Pulmonary artery endothelial cell (primary cell): ENCODE measurements at places on chromosomes 2 and 18.
A peak's percentile ranks its signal among the peaks of the same experiment; 100 is the strongest.

DNA sequence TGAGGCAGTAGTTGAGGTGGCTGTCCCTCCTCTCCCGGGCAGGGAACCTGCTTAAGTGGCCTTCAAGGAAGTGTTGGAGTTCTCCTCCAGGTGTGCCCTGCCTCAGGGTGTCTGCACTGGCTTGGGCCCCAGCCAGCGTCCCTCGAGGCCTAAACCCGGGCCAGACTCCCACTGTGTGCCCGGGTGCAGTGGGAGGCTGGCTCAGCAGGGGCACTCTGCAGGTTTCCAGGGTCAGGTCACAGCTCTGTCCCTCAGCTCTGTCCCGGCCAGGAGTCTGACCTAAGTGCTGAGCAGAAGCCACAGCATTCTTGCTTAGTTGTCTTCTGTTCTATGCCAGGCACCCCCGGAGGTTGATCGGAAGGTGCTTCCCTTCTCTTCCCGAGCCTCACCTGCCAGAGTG is 69.0 kb upstream of the OTOS start:
- DNase-seq: no peak

DNA sequence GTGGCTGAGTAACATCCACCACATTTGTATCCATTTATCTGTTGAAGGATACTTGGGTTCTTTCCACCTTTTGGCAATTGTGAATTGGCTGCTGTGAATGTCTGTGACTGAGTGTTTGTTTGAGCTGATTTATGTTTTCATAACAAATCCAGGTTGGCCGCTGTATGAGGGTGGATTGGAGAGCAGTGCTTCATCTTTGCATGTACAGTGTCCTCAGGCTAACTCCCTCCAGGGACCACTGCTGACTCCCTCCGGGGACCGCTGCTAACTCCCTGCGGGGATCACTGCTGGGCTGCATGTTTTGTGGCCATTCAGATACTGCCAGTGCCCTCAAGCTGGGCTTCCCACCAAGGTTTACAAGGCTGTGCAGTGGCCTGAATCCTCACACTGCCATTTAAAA is 10.2 kb downstream of the BOK start:
- no peak for DNase-seq

- DNase-seq: no peak
Observed at GRCh38 chr2:133270550-133270949, 297.7 kb downstream of the NCKAP5 start.

DNA sequence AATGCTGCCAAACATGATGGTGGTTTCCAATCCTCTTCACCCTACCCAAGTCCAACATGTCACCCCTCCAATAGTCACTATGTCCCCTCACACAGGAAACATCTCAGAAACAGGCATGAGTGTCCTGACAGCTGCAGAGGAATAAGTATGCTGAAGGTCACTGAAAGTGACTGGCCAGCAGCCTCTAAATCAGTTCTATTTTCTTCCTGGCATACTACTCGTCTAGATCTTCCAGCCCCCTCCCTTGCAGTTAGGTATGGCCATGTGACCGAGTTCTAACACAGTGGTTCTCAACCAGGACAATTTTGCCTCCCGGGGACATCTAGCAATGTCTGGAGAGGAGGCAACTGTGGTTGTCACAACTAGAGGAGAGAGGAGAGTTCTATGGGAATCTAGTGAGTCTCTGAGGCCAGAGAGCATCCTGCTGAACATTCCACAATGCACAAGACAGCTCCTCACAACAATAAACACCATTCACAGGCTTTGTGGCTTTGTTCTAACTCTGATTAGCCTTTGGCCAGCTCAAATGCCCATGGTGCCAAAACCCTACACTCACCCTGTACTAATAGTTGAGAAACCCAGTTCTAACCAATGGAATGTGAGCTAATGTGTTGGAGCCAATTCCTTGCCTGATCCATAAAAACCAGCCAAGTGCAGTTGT is 12.6 kb upstream of the ID2 start:
- DNase-seq: no peak

DNA sequence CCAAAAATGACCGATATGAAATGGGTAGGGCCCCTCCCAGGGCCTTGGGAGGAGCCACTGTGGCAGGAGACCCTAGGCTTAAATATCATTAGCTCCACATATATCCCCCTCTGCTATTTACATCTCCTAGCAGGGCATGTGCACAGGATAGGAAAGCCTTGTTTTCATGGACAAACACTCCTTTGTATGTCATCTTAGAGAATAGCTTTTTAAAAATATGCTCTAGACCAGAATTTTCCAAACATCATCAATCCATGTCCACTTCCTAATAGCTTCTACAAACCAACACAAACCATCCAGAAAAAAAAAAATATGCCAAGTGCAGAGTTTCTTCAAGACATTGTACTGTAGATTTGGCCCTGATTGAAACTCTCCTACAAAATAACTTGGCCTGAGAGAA is 10.8 kb downstream of the DAPL1 start:
- DNase-seq: no peak

DNA sequence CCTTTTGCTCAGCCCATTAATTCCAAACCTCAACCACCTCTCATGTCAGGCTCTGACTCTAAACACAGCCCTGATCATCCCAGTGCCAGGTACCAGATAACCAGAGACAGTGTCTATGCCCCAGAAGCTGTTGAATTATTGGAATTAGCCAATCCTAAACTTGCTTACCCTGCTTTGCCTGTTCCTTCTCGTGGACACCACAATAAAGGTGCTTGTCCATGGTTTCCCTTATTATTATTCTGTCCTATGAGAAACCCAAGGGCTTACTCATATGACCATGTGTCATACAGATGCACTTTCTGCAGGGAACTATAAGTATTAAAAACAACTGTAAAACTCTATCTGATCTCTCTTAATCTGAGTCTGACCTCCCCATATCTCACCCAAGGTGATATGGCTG is 2193.8 kb upstream of the PIK3C3 start:
- no peak for DNase-seq

- DNase-seq: peak; percentile 83
Observed at GRCh38 chr2:26274058-26274613, 29.4 kb downstream of the HADHB start.

GRCh38 chr2:169351725-169352124 is 10.6 kb downstream of the LRP2 start:
- no peak for DNase-seq

DNA sequence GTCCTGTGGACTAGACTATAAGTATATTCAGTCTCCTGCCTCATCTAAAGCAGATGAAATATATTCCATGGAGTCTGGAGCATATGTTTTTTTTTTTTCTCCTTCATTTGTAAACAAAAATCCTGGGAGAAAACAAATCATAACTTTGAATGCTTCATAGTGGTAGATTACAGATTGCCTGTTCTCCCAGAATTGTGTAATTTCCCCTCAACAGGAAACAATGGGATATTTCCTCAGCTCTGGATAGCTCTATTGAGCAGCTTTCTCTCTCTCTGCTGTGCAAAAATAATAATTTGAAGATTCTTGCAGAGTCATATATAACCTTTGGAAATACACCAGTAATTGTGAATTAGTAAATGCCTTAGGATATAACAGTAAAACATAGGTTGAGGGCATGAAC is 1406.6 kb upstream of the ACVR2A start:
- no peak for DNase-seq

GRCh38 chr2:200523604-200524003 is 2.4 kb upstream of the SGO2 start:
- DNase-seq: no peak

- no peak for DNase-seq
Observed at GRCh38 chr2:239155806-239156480, 244.9 kb downstream of the HDAC4 start.

- no peak for DNase-seq
Observed at GRCh38 chr2:218378053-218378452, 4.0 kb upstream of the SLC11A1 start.

DNA sequence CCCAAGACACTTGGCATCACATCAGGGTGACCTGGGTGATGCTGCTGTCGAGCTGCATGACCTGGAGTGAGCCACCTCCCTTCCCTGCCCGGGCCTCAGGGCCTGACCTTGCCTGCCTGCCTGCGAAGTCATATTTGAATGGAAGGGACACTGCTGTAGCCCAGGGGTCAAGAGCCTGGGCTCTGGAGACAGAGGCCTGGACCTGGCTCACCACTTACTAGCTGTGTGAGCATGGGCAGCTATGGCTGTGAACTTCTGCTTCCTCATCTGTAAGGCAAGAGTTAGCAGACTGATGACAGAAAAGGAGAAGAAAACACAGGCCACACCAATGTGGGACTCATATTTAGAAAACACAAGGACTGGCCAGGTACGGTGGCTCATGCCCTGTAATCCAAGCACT is 118.7 kb downstream of the ZFP36L2 start:
- DNase-seq: no peak

DNA sequence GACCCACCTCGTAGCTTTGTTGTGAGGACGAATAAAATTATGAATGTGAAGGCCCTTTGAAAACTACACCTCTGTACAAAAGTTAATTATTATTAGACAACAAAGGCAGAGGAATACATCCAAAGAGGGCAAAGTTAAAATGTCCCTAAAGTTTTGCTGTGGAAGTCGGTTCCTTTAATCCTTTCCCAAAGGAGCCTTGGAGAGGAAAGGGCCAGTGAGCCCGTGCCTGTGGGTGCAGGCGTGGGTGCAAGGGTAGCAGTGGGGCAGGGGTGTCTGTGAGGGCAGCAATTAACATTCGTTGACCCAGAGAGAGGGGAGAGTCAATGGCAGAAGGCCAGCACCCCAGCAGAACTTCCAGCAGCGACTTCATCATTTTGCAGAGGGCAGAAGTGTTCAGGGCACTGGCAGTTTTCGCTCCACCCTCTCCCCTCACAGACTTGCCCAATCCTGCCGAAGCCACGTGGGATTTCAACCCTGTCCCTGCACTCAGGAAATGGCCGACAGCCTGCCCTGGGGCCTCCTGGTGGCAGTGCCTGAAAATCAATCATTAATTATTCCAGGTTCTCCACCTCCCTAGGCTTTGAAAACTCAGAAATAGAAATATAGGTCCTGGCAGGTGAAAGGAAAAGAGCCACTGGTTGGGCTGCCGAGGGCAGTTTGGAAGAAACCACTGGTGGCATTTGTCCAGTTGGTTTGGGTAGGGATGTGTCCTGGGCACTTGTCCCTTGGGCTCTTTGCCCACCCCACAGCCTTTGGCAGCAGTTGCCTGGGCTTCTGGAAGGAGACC is 4.2 kb upstream of the PAX8 start:
- no peak for DNase-seq

- DNase-seq: no peak
Observed at GRCh38 chr18:9191658-9192256, 55.2 kb downstream of the ANKRD12 start.

GRCh38 chr18:79975043-79975442 is 10.6 kb downstream of the HSBP1L1 start:
- no peak for DNase-seq

GRCh38 chr2:205411558-205411957 is 270.7 kb upstream of the NRP2 start:
- no peak for DNase-seq

GRCh38 chr2:203820969-203821368 is 46.6 kb upstream of the CTLA4 start:
- DNase-seq: no peak

DNA sequence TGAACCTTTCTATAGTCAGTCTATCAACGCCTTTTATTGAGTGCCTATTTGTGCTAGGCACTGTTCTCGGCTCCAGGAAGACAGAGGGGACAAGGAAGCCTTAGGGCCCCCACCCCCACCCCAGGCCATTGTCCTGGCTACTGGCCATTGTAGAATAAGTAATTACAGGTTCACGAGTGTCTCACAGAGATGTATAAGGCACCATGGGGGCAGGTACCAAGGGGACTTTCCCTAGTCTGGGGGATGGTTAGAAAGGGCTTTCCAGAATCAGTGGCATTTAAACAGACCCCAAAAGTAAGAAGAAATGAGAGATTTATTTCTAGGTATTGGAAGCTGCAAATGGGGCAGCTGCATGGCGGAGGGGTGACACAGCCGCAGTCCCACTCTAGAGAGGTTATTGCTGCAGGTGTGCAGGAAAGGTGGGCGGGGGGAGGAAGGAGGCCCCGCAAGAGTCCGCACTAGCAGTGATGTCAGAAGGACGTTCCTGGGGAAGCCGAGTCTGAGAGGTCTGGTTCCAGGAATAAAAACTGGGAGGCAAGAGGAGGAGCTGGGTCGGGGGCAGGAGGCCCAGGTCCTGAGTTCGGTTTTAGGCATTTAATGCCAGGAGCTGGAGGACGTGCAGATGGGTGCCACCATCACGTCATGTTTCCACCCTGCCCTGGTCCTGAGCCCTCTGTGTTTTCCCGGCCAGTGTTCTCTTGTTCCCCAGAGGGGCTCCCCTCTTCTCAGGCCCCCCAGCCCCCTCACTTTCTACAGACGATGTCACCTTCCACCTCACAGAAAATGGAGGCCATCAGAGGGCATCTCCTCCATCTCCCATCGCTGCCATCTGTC is 30.5 kb downstream of the FOSL2 start:
- DNase-seq: no peak

DNA sequence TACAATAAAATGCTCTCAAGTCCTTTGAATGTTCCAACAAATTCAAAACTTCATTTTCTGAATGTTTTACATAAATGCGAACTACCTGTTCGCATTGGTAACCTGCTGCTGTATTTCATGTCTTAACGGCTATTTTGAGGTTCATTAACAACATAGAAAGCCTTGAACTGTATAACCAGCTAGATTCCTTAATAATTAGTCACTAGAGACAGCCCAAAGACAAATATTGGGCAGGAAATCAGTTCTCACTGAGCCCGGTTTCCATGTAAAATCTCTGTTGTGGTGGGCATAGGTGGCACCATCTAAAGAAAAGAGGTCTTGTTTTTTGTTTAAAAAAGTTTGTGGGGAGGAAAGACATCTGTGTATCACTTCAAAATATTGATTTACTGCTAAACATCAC is 29.2 kb downstream of the PDIA6 start:
- DNase-seq: no peak

DNA sequence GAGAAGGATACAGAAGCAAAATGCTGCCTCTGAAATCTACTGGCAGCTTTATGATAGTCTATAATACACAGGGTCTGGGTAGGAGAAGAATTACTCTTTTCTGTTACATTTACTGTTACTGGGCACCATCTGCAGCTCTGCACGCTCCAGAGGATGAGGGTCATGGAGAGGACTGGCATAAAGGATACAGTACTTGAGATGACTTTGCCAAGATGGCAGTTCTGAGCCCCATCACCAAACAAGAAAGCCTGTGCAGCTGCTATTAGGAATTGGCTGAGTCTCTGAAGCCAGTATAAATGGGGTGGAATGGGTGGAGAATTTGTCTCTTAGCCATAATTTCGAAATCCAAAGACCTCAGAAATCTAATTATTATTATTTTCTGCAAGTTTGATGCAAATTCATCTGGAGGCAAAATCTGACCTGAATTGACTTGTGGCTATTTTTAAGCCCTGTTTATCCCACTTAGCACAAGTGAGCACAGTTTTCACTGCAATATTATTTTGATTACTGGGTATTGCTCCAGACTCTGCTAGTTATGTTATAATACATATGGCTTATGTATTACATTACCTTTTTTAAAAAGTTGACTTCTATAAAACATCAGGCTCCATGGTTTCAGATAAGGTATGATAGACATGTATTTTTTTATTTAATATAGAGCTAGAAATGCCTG is 579.5 kb downstream of the MBD2 start:
- no peak for DNase-seq
